Smooth muscle cell of the umbilical artery (primary cell): ENCODE measurements at places on chromosomes 16 and 17. TPM values are rescaled to one million over a fixed set of nuclear protein-coding genes. Genes with fewer than 3 reads are reported as not detected.

MEOX1 gene
- total RNA-seq, result not detected in 2 replicates

MYH2 gene
- total RNA-seq, result under 0.01 and 0.97 TPM in 2 replicates

KRTAP1-5 gene
- total RNA-seq, result 0.23 and 0.30 TPM in 2 replicates

CKLF gene
- 37.1 and 51.1 TPM in 2 replicates for total RNA-seq

CLDN9 gene
- not detected in 2 replicates for total RNA-seq

C16orf46 gene
- total RNA-seq, result 0.30 and 0.42 TPM in 2 replicates

KRT9 gene
- not detected in 2 replicates for total RNA-seq

CPHXL2 gene
- not detected in 2 replicates for total RNA-seq

SBK1 gene
- 0.05 TPM in 1 of 2 replicates, not detected in the other for total RNA-seq

CMIP gene
- 36.2 and 41.0 TPM in 2 replicates for total RNA-seq

ACAP1 gene
- 0.09 and 4.8 TPM in 2 replicates for total RNA-seq

MGAT5B gene
- total RNA-seq, result 0.89 and 1.4 TPM in 2 replicates

C17orf107 gene
- 6.8 and 7.8 TPM in 2 replicates for total RNA-seq

DNAAF8 gene
- total RNA-seq, result 0.83 and 1.2 TPM in 2 replicates

CACNG3 gene
- not detected in 2 replicates for total RNA-seq

ERN2 gene
- not detected in 2 replicates for total RNA-seq

FBXO39 gene
- total RNA-seq, result 0.14 TPM in 1 of 2 replicates, not detected in the other

ETV4 gene
- total RNA-seq, result 0.59 and 4.9 TPM in 2 replicates

ABI3 gene
- under 0.01 TPM in 1 of 2 replicates, not detected in the other for total RNA-seq

TNP2 gene
- not detected in 2 replicates for total RNA-seq

COQ9 gene
- 44.5 and 48.1 TPM in 2 replicates for total RNA-seq

SLC5A11 gene
- not detected in 2 replicates for total RNA-seq

SLC35G6 gene
- not detected in 2 replicates for total RNA-seq

IL34 gene
- total RNA-seq, result 1.9 and 4.5 TPM in 2 replicates

KRTAP9-8 gene
- not detected in 2 replicates for total RNA-seq

KRT40 gene
- total RNA-seq, result not detected in 2 replicates

KRTAP1-3 gene
- total RNA-seq, result not detected in 2 replicates

TM4SF5 gene
- not detected in 2 replicates for total RNA-seq

ADAP2 gene
- total RNA-seq, result 0.60 TPM in 1 of 2 replicates, not detected in the other

TBC1D3E gene
- total RNA-seq, result 0.59 TPM in 1 of 2 replicates, not detected in the other

EVPLL gene
- total RNA-seq, result not detected in 2 replicates

CNTNAP4 gene
- not detected in 2 replicates for total RNA-seq

CCT6B gene
- total RNA-seq, result 0.51 and 1.2 TPM in 2 replicates

OTOP2 gene
- total RNA-seq, result not detected in 2 replicates

PLA2G10 gene
- total RNA-seq, result not detected in 2 replicates

SSTR5 gene
- total RNA-seq, result not detected in 2 replicates

TLCD3B gene
- under 0.01 and 0.09 TPM in 2 replicates for total RNA-seq
